NCI-H526 (cell line): ENCODE measurements at places on chromosomes 3 and 15.

- no peak for DNase-seq
These were observed 1037.3 kb downstream of the SI start for GRCh38 chr3:164040991-164041390.

DNA sequence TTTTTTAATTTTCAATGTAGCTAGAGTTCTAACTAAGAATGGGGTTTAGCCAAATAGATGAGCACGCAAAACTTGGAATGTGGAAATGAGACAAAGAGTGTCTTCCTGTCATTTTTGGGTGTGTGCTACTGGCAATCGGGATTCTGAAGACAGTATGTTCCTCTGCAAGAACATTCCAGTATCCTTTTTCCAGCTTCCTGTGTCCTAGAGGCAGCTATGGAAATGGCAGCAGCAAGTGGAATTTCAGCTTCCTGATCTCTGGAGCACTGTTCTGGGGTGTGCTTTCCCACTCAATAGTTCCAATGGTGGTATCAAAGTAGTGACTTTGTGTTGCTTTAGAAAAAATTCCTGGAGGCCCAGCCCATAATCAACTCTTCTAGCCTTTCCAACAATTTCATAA is 642.9 kb upstream of the KCNMB2 start:
- DNase-seq: no peak

GRCh38 chr3:120563356-120564022 is 32.6 kb upstream of the NDUFB4 start:
- no peak for DNase-seq

DNA sequence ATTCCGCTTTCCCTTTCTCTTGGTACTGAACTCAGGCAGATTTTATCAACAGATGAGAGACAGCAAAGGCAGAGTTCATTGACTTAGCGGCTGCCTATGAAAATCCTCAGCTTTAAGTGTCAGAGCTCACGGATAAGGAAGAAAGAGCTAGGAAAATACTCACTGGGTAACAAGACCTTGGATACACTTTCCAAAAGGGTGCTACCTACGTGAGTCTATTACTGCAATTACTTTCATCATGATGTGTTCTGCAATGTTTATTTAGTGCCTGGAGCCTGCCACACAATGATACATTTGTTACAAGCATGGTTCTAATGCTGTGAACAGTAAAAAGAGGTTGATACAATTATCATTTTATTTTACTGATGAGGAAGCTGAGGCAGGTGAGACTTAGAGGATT is 177.5 kb downstream of the GRM7 start:
- peak; percentile 51 for DNase-seq

DNA sequence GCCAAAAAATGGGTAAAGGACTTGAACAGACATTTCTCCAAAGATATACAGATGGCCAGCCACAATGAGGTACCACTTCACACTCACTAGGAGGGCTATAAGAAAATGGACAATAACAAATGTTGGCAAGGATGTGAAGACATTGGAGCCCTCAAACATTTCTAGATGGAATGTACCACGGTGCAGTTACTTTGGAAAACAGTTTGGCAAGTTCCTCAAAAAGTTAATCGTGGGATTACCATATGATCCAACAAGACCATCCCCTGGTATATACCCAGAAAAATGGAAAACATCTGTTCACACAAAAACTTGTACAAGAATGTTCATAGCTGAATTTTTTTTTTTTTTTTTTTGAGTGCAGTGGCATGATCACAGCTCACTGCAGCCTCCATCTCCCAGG is 15.9 kb upstream of the HRH1 start:
- DNase-seq: no peak

DNA sequence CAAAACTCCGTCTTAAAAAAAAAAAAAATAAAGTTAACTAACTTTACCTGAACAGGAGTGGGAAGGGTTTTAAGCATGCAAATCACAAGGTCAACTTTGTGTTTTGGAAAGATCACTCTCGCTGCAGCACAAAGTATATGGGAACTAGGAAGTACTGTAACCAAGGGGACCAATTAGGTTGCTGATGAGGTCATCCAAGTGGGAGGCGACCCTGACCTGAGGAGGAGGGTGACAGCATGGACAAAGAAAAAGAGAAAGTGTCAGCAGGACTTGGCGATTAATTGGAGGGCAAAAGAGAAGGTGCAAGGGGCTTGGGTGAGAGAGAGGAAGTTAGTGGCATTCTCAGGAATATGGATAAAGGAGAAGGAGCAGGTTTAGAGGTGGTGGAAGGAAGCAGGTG is 89.5 kb upstream of the ZBED2 start:
- no peak for DNase-seq

DNA sequence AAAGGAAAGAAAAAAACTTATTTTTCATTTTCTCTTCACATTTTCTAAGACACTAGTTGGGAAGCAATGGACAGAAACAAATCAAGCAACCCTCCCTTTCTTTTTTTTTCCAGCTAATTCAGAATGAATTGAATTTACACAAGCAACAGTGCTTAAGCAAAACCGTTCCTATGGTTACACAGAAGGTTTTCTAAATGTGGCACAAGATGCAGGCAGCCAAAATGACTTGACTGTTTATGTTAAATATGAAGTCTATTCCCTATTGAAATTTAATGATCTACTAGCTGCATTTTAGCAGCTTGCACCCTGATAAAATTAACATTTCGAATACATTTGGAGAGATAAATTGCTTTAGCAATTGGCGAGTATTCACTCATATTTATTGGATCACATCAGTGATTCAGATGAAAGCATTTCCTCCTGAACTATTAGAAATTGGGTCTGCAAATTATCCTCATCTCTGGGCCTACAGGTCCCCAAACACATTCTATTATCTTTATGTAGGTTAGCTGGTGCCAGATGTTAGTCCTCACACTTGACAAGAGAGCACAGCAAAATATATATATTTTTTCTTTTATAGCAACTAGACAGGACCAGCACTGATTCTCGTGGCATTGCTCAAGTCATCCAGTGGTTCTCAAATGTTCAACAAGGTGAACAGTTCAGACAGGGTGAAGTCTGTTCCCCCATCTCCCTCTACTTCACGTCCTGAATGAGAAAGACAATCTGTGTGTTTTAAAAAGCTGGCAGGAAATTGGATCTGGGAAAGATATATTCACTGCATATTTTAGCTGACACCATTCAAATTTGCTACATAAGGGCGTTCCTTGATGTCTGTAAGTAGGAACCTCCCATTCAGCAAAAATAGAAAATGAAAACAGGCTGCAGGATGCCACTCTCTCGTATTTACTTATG is 463.6 kb upstream of the KCNMB2 start:
- DNase-seq: peak; percentile 12

DNA sequence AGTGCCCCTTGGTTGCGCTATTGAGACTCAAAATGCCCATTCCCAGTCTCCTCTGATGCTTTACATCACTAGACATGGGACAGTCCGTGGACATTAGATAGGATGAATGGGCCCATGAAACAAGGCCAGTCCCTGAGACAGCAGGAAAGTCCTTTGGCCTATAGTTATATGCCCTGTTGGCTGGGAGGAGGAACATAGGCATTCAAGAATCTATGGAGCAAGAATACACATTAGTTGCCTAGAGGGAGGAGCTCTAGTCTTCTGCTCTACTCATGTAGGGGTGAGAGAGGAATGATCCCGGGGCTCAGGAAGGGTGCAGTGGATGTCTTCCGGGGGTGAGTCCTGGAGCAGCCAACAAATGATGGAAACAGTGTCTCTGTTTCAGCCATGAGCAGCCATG is 58.0 kb upstream of the LRTM1 start:
- DNase-seq: no peak

- no peak for DNase-seq
These were observed 144.3 kb upstream of the PFN2 start for GRCh38 chr3:150114873-150115540.

DNA sequence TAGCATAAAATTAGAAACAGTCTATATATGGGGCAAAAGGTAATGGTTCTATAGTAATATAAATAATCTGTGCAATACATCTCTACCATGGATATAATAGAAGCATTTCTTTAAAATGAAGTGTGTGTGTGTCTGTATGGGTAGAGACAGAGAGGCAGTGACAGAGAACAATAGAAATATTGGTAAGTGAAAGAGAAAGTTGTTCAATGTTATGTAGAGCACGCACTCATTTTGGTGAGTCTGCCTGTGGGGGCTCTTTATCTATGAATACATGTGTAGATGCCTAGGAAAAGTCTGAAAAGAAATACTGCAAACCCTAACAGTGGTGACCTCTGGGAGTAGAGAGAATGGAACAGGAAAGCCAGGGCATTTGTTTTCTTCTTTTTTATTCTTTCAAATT is 182.6 kb downstream of the STAC start:
- no peak for DNase-seq

DNA sequence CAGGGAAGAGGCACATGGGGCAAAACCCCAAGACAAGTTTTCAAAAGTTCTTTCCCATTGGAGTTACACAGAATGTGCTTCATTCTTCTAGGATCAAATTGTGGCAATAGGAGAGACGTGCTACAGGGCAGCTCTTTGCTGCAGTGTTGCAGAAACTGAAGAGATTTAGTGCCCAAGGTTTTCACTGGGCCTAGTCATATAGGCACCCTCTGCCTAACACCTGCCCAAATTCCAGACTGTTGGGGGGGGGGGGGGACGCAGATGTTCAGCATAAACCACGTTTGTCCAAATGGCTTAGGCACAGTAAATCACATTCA is 346.8 kb upstream of the ZNF717 start:
- no peak for DNase-seq

- no peak for DNase-seq
These were observed 42.9 kb downstream of the ISG20 start for GRCh38 chr15:88681610-88682221.

- DNase-seq: no peak
These were observed 540.5 kb downstream of the AGBL1 start for GRCh38 chr15:86620157-86620556.

DNA sequence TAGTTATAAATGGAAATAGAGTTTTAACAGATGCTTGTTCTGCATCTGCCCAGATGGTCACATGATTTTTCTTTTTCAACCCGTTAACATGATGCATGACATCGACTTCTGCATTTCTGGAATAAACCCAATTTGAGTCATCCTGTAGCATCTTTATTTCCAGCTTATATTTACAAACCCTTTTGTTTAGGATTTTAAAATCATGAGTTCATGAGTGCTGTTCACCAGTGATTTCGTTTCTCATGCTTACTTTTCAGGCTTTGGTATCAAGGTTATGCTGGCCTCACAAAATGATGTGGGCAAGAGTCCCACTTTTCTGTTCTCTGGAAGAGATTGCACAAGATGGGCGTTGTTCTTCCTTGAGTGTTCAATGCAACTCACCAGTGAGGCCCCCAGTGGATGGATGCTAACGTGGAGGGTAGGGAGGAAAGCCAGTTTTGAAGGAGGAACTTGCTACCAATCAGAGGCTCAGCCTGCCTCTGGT is 5.2 kb downstream of the HRH1 start:
- DNase-seq: no peak

DNA sequence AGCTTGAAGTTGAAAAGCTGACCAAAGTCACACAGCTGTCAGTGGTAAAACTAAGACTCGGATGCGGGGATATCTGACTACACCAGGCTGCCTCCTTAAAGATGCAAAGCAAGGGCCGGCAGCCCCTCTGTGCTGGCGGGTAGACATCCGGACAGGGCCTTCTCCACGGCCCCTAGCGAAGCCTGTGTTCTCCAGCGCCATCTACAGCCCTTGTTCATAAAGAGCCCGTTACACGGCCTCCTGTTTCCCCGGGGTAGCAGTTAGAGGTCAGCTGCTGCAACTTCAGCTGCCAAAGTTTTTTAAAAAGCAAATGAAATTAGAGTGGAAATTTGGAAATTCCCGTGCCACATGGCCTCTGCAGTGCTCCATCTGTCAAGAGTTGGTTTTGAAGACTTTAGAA is 383.0 kb downstream of the TBL1XR1 start:
- DNase-seq: peak; percentile 86

GRCh38 chr3:14602804-14603644 is 48.5 kb upstream of the CCDC174 start:
- DNase-seq: no peak

DNA sequence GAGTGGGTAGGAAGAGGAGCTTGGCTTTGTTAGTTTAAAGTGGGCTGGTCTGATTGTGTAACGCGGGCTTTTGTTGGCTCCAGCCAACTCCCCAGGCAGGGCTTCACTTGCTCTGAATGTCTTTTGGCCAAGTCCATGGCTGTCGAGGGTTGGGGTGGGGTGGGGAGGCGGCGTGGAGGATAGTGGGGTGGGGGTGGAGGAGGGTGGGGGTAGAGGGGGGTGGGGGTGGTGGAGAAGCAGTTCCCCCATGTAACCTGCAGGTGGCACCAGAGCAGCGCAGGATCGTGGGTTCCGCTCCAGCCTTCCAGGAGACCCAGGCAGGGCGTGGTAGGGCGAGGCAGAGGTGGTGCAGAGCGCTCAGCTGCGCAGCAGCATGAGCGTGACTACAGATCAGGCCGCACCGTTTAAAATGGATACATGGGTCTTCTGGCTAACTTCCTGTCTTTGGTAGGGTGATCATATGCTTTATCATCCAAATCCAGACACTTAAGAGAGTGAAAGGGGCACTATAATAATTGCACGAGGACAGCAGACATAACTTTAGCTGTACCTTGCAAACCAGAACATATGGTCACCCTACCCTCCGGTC is 28.3 kb downstream of the GOLGA6A start:
- DNase-seq: peak; percentile 35

DNA sequence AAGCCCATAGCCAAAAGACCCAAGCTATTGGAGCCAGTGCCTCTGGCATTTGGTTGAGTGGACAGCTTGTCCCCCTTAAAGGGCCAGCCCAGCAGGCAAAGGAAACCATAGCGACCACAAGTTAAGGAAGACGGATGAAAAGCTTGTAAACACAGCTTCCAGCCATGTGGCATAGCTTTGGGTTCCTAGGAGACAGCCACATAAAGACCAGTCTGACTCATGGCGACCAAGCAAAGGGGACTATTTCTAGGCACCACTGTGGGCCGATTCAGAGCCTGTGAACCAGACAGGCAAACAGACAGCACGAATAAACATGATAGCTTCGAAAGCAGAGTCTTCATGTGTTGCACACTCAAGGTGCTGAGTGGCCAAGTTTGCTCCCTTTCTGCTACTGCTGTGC is 30.5 kb upstream of the SRGAP3 start:
- DNase-seq: no peak

GRCh38 chr3:19029837-19030521 is 118.3 kb upstream of the KCNH8 start:
- no peak for DNase-seq

- no peak for DNase-seq
These were observed 88.1 kb downstream of the MAGI1 start for GRCh38 chr3:65950340-65951326.
